ENCODE measurements at places on chromosomes 12 and 14.

- no peak for ATAC-seq
Measured at GRCh38 chr14:92976268-92976667, 53.3 kb downstream of the CHGA start.

DNA sequence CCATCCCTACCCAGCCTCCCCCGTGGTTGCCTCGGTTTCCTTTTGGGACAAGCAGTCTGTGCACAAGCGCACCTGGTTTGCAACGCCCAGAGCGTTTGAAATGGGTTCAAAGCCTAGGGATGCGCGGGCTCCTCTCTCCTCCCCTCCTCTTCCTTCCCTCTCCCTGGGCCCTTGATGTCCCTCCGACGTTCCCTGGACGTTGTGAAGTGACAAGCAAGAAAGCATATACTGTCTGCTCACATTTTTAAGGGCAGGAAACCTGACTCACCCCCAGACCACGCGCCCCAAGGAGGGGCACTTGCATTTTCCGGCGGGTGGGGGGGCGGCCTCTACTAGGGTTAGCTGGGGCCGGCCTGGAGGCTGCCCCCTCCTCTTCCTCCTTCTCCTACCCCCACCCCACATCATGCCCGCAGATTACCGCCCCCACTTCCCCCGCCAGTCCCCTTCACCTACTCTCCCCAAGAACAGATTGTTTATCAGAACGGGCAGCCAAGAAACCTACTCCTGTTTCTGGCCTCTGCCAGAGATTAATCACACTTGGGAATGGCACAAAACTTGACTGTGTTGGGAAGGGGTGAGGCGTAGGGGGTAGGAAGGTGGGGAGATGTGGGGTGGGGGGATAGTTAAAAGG, 9.5 kb upstream of the IRF2BPL start:
- ATAC-seq = no peak

DNA sequence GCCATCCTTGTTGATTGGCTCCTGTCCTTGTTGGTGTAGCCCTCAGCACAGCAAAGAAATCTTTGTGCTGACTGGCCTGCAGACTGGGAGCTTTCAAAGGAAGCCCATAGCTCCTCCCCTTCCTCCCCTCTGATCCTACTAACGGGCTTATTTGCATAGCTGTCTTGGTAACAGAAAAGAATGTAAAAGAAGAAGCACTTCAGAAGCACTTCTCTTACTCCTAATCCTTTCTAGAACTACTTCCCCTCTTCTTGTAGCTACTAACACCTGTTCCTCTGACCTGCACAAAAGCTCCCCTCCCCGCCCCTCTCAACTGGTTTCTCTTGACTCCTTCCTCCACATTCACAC, 14.3 kb upstream of the RIC8B start:
- peak; percentile 89 for ATAC-seq

GRCh38 chr14:61536661-61537562, 158.4 kb upstream of the HIF1A start:
- no peak for ATAC-seq
